ENCODE measurements at places on chromosomes 16 and 17.
A peak's percentile ranks its signal among the peaks of the same experiment; 100 is the strongest.

DNA sequence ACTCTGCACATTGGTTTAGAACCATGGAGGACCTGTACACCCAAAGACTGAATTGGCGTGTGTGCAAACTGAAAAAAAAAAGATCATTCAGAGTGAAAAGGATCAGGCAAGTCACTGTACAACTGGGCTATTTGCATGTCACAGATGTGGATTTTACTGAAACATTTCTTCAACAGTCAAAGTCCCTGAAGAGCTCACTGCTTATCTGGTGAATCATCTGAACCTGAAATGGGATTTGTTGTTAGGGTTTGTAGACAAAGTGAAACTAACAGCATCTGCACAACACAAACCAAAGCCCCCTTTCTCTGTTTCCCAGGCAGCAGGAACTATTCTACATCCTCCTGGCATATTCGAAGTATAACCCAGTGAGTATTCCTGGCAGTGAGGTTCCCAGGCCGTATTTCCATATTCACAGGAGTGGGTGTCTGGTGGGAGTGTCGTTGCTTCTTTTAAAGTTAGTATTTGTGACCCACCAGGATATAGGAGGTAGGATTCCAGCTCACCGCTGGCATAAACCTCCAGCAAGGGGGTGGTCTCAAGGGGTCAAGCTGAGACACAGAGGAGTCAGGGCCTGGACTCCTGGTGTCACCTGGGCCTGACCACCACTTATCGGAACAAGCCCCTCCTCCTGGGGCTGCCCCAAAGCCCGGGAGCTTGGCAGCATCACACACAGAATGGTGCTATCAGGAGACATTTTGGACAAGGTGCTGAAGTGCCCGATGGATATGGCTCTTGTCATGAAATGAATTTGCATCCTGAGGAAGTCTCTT lies 80.9 kb downstream of the GOSR1 start:
- no peak for DNase-seq

DNA sequence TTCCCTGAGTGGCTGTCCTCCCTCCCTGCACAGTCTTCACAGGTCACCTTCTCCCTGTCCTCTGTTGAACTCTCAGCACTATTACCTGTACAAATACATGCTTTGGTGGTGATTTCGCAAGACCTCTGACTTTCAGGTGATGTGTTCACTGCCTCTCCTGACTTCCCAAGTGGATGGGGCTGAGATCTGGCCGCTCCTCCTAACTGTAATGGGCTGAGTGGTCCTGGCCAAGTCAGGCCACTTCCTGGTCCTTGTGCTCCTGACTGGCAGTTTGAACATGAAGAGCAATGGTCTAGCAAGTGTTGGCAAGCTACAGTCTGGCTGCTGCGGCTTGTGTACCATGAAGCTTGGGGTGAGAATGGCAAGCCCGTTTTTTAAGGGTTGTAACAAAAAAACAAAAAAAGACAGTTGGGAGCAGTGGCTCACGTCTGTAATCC lies 11.7 kb upstream of the TMED6 start:
- DNase-seq = no peak

DNA sequence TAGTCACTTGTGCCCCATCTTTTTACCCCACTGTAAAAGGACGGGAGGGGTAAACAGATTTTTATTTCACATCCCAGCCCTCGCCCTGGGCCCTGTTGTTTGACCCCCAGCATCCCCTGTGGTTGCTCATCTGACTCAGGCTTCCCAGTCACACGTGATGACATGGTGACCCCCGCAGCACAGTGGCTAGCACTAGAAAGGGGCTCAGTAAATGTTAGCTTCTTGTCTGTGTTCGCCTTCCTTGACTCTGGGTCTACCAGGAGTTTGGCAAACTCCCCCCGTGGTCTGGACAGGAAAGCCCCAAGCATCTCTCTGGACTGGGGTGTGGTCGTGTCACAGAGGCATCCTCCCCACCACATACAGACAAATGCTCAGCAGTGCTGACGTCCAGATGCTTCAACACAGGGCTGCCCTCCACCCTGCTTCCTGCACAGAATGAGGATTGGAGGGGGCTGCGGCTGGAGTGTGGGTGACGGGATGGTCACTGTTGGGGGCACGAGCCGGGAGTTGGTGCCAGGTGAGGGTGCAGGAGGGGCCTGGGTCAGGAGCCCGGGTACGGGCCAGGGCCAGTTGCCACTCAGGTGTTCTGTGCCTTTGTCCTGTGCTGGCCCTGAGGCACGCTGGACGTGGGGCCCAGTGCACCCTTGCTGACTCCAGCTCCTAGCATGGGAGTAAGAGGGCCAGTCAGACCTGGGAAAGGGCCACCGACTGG lies 69.1 kb downstream of the METRNL start:
- no peak for DNase-seq

DNA sequence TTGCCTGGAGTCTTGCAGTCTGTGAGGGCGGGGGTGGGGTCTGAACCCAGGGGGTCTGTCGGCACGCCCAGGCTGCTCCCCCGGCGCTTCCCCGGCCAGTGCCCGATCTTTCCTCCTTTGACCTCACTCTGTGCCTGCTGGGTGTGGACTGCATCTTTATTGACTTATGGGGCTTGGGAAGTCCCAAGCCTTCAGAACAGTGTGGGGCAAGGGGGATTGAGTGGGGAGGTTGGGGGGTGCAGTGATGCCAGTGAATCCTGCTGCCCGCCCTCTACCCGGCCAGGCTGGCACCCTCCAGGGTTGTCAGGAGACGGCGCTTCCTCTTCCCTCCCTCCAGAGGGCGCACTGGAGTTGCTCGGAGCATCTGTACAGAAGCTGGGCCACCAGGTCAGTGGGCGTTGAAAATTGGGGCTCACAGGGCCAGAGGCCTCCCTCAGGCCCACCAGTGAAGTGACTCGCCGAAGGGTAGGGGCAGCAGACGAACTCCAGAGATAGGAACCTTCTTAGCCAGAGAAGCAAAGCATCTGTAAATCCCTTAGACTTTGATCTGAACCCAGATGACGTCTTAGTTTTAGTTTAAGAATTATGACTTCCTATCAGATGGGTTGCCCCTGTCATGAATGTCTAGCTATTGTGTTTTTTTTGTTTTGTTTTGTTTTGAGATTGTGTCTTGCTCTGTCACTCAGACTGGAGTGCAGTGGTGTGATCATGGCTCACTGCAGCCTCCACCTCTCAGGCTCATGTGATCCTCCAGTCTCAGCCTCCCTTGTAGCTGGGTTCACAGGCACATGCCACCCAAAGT lies 184.8 kb upstream of the CIBAR2 start:
- DNase-seq = peak; percentile 77
